ENCODE measurements at places on chromosomes 7 and 10.
A peak's percentile ranks its signal among the peaks of the same experiment; 100 is the strongest.

DNA sequence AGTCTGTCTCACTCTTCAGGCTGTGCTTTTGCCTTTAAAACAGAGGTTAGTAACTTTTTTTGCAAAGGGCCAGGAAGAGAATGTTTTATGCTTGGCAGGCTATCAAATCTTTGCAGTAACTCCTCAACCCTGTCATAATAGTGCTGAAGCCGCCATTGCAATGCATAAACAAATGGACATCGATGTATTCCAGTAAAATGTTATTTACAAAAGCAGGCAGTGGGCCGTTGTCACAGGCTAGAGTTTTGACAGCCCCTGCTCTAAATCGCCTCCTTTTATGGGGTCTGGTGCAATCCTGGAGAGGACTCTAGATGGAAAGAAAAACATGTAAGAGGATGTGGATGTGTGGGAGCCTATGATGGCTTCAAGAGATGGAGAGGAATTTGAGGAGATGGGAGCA lies 568.3 kb downstream of the TYW1 start:
- no peak for DNase-seq

DNA sequence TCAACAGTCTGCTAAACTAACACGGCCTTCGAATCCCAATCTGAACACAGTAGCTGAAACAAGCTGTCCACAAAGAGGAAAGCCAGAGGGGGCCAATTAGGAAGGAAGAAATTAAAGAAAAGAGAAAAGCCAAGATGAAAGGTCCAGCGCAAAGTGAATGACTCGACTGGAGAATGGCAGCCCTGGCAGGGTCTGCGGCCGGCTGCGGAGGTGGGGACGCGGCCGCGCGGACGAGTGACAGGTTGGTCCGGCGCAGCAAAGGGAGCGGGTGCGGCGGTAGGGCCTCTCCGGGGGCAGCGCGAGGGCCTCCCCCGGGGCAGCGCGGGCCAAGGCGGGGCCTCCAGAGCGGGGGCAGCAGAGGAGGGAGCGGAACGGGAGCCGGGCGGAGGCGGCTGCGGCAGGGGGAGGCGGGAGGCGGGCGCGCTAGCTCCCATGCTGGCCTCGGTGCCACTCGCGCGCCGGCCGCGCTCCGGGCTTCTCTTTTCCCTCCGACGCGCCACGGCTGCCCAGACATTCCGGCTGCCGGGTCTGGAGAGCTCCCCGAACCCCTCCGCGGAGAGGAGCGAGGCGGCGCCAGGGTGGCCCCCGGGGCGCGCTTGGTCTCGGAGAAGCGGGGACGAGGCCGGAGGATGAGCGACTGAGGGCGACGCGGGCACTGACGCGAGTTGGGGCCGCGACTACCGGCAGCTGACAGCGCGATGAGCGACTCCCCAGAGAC lies at the start of gene VWC2:
VWC2 (plus strand) TSS at position 421 of the 718 bp plus-strand sequence. CDS start 1,798 bp downstream, outside the sequence.
- DNase-seq: no peak

DNA sequence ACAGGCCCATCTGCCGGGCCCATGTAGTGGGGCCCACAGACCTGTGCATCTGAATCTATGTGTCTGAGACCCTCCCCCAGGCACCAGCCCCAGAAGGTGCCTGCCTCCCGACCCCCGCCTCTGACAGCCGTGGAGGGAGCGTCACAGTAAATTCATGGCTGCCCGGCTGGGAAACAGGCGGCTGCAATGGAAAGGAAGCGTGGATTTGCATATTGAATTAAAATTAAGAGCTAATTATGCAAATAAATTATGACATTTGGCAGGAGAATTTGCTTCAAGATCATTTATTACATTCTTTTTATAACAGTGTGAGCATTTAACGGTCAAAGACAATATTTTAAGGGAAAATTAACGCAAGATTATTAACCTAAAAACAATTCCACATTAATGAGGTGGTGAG lies 92.3 kb downstream of the HIF1AN start:
- DNase-seq: no peak

GRCh38 chr7:41045556-41046123 lies 657.2 kb downstream of the INHBA start:
- DNase-seq: no peak

DNA sequence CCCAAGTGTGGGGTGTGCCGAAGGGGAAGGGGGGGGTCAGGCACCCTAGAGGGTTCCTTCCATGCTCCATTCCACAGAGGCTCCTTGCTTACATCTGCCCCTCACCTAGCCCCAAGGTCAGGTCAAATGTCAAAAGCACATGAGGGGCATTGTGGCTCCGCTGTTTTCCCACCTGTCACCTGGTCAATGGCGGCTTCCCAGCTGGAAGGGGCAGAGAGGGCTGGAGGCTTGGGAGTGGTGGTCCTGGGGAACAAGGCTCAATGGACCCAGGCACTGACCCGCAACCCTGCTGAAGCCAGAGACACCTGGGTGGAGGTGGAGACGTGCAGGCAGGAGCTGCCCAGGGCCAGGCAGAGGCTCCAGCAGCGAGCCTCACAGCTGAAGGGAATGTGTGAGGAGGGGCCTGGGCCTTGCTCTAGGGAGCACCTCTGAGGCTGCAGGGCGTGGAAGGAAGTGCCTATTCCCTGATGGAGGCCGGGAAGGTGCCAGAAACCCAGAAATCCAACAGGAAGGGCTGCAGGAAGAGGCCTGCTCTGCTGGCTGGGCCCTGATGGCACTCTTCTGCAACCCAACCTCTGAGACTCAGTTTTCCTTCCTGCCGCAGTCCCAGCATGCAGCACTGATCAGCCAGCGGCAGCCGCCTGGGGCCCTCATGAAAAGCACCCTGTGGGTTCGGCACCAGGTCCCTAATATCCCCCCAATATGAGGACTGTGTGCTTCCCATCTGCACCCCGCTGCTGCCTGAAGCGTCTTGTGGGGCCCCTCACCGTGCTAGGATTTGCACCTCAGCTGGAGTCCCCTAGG lies 16.0 kb downstream of the RASGEF1A start:
- DNase-seq: no peak

DNA sequence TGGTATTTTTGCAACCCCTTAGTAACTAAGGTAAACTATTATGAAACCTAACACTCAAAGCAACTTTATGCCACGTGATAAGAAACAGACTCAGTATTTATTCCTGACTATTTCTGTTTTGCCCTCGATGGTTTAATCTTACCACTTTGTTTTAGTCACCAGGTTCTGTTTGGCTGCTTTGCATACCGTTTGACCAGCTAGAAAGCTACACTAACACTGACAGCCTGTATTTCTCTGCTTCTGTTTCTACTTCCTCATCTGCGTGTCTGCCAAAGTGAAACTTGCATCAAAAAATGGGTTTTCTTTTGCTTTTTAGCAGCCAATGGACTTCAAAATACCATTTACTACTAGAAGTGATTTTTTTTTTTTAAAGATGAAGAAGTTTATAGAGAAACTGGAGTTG lies 802.5 kb downstream of the GRM8 start:
- no peak for DNase-seq

GRCh38 chr7:4700577-4701235 lies 18.6 kb downstream of the FOXK1 start:
- peak; percentile 75 for DNase-seq

GRCh38 chr10:79404231-79404609 lies 41.2 kb downstream of the ZCCHC24 start:
- peak; percentile 89 for DNase-seq

GRCh38 chr10:60044242-60044641 lies 137.9 kb upstream of the CCDC6 start:
- peak; percentile 91 for DNase-seq

DNA sequence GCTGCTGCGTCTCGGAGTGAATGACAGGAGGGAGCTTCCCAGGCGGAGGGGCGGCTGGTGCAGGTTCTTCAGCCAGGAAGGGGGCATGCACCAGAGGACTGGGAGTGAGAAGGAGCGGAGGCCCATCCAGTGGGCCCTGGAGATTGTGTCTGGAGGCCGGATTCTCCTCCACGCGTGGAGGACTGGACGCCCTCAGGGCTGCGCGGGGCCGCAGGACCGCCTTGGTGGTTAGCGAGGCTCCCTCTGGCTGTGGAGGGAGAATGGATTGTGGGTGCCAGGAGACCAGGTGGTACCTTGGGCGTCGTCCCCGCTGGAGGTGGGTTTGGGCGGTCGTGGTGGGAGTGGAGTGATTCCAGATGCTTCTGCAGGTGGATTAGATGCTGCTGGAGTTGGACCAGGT lies 68.9 kb downstream of the ELFN1 start:
- no peak for DNase-seq

DNA sequence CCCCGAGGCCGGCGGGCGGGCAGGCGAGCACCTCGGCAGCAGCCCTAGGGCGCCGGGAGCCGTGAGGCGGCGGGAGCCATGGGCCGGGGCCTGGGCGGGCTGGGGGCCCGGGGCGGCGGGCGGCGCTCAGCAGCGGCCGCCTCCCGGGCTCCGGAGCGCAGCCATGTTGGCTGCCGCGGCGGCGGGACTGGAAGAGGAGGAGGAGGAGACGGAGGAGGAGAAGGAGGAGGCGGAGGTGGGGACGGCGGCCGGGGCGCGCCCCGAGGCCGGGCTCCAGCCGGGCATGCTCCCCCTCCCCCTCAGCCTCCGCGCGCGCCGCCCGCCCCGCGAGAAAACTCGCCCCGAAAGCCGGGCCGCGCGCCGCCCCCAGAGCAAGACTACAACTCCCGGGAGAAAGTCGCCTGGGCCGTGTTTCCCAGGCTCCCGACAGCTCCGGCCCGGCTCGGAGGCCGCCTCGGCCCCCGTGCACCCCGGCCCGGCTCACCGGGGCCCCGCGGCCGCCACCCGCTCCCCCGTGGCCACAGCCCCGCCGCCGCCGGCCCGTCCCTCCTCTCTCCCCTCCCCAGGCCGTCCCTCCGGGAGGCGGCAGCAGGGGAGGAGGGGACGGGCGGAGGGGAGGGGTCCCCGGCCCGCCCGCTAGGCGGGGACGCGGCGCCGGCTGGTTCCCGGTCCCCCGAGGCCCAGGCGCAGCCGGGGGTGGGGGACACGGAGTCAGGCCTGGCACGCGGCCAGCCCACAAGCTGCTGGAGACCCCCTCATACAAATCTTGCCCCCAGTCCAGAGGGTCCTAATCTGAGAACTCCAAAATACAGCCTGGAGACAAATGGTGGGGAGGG lies at the start of gene DLG5:
DLG5 (minus strand) TSS at position 190 of the 836 bp plus-strand sequence. CDS start 235 bp downstream, outside the sequence.
- peak; percentile 72 for DNase-seq

- no peak for DNase-seq
Measured at GRCh38 chr7:123190109-123190831, 9.5 kb downstream of the SLC13A1 start.

DNA sequence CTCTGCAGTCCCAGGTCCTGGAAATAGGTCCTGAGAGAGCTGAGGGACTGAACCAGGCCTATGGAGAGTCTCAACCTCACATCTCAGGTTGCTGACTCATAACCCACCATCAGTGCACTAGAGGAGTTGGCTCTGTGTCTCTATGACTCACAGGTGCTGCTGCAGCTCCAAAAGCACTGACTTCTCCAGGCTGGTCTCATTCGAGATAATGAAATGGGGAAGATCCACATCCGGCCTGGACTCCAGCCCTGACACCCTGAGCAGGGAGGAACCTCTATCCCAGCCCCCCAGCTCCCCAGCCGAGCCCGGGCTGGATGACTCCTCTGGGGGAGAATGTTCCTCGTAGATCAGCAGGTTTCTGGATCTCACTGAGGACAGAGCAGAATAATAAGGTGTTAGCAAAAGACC lies 35.5 kb upstream of the DGKI start:
- peak; percentile 98 for DNase-seq

DNA sequence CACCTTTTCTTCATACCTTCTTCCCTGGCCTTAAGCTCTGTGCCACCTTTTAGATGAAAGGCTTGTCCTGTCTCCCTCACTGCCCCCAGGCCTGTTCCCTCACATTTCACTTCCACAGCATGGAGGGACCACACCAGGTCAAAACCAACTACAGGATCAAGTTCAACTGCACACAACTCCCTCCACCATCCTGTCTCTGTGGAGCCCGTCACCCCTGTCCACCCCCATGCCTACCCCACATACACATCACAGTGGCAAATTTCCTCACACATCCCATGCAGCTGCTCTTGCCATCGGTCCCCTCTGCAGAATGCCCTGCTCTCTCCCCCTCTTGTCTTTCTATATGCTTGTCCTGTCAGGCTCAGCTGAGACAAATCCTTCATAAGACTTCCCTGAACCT lies 154.1 kb downstream of the USP6NL start:
- DNase-seq: no peak

- no peak for DNase-seq
Measured at GRCh38 chr7:74212661-74213060, 2.9 kb downstream of the LAT2 start.

GRCh38 chr7:18425838-18426445 lies 69.6 kb upstream of the HDAC9 start:
- peak; percentile 11 for DNase-seq

DNA sequence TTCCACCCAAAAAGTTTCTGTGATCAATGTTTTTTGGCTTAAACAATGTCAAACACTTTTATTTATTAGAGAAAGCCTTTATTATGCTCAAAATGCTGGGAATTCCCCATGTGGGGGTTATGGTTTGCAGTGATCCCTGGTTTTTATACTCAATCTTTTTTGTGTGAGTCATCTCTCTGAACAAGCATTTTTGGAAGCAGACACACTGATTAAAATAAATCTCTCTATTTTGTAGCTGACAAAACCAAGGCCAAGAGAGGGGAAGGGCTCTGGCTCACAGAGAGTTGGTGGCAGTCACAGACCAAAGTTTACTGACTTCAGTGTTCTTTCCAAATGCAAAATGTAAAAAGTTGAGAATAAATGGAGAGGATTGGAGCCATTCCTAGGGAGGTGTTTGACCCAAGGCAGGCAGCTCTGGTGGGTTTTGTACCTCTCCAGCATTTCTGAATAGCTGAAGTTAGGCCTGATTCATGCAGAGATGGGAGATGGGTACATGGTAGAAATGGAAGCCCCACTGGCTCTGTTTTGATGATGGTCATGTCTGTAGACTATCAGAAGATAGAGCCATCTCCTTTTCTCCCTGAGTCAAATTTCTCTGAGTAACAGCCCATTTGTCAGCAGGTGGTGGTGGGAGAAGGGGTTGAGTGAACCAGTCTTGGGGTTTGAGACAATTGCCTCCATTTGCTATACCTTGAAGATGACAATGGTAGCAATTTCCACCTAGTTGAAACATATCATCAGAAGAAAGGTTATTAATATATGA lies 45.4 kb upstream of the NAMPT start:
- DNase-seq: peak; percentile 64

DNA sequence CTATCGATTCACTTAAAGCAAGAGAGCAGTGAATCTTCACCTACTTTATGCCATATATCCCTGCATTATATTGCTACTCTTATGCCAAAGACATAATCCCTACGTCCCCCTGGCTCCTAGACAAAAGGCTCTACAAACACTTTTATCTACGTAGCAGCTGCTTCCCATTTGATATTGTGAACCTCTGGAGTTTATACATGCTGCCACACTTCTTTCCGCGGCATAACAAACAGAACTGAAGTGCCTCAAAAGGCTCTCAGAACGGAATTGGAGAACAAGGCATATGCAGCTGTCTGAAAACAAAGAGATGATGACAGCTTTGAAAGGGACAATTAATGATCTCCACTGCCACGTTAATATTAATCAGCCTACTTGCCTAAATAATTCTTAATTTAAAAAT lies 985.6 kb upstream of the LRRN3 start:
- no peak for DNase-seq
